ENCODE measurements at places on chromosomes 16 and 17.

DNA sequence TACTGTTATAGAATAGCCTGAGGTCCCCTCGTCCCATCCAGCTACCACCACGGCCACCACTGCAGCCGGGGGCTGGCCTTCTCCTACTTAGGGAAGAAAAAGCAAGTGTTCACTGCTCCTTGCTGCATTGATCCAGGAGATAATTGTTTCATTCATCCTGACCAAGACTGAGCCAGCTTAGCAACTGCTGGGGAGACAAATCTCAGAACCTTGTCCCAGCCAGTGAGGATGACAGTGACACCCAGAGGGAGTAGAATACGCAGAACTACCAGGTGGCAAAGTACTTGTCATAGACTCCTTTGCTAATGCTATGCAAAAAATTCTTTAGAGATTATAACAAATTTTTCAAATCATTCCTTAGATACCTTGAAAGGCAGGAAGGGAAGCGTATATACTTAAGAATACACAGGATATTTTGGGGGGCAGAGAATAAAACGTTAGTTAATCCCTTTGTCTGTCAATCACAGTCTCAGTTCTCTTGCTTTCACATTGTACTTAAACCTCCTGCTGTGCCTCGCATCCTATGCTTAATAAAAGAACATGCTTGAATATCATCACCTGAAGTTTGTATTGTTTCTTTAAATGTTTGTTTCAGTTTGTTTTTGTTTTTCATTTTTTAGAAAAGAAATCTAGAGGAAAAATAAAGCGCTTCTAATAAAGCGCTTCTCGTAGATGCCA lies 388.3 kb downstream of the MAF start:
- DNase-seq = no peak

- DNase-seq = no peak
These were observed 11.2 kb downstream of the PER1 start for GRCh38 chr17:8141045-8141444.

- no peak for DNase-seq
These were observed 22.5 kb downstream of the RAB11FIP4 start for GRCh38 chr17:31413874-31414549.

- no peak for DNase-seq
These were observed 5.8 kb downstream of the C16orf95 start for GRCh38 chr16:87311387-87311786.

DNA sequence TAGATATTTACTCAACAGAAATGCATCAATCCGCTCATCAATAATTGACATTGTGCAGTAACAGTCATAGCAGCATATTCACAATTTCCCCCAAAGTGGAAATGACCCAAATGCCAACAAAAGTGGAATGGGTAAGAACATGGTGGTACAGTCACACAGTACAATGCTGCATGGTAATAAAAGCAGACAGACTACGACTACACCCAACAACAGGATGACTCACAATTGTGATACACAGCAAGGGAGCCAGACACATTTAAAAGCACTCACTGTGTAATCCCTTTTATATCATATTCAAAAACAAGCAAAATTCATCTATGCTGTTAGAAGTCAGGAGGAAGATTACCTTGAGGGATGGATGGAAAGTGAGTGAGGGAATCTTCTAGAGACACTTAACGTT lies 76.5 kb upstream of the NUDT7 start:
- DNase-seq = no peak

DNA sequence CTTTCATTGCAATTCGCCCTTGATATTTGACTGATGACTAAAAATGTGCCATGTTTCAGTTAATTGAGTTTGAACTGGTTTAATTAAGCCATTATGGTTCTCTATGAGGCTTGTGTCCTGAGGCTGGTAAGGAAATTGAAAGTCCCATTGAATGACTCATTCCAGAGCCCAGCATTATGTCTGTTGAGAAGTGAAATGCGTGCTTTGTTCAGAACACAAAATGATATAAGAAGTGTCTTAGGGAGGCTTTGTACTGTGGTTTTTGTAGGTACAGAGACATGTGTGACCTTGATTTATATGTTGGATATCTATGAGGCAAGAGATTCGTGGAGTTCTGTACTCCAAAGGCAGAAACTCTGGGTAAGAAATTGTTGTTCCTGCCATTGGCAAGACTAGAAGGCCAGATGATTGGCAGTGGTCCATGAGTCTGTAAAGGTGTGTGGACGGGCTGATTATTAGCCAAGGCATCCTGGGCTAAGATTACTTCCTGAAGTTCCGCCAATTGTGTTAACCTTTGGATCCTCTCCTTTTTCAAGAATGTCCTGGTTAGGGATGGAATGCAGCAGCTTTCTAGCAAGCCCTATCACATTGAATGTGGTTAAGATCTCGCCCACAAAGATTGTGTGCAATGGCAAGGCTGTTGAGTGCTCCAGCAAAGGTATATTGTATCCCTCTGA lies 103.7 kb downstream of the NPIPB5 start:
- no peak for DNase-seq

GRCh38 chr17:700504-701094 lies 14.0 kb downstream of the VPS53 start:
- no peak for DNase-seq

DNA sequence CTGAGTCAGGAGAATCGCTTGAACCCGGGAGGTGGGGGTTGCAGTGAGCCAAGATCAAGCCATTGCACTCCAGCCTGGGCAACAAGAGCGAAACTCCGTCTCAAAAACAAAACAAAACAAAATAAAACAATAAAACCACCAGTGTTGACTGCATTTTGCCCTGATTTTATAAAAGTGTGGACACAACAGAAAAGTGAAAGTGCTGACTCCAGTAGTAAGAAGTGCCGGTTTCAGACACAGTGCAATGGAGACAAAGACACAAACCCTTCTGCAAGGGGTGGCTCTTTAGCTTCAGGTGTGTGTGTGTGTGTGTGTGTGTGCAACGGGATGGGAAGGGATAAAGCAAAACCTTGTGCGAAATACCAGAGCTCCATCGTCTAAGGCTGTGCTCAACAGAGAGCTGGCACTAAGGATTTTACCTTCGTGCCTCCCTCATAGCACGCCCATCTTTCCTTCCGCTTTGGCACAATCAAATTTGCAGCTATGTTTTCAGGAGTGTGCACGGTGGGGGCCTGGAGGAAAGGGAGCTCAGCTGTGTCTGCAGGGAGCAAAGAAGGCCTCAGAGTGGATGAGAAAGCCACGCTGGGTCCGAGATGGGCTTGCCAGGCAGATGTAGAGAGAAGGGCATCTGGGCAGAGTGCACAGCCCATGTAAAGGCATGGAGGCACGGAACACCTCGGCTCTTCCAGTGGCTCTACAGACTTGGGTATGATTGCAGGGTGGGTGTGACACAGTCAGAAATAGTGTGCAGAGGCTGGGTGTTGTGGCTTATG lies 15.5 kb downstream of the MXRA7 start:
- DNase-seq = no peak

DNA sequence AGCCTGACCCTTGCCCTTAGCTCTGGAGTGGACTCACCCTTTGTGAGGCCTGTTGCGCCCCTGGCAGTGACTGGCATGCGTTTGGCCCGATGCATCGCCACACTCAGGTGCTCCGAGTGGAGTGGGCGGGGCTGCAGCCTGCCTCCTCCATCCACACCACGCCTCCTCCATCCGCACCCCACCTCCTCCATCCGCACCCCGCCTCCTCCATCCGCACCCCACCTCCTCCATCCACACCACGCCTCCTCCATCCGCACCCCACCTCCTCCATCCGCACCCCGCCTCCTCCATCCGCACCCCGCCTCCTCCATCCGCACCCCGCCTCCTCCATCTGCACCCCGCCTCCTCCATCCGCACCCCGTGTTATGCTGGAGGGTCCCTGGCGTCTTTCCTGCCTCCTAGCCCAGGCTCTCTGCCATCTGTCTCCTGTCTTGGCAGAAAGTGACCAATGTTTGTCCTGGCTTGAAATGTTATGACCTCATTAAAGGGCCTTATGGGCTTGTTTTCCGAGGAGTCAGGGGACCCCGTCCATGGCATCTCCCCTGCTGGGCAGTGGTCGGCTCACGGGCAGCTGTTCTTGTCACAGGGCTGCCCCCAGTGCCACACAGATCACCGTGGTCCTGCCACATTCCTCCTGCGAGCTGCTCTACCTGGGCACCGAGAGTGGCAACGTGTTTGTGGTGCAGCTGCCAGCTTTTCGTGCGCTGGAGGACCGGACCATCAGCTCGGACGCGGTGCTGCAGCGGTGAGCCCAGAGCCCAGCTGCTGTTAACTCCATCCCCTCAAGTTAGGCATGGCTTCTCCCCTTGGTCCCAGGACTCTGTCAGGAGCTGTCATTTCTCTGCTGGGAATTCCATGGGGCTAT lies 28.7 kb upstream of the MYO15B start:
- no peak for DNase-seq

- no peak for DNase-seq
These were observed 1736.9 kb downstream of the TP53TG3F start for GRCh38 chr16:35196313-35196712.

GRCh38 chr16:3304370-3304769 lies 860 bp downstream of the TIGD7 start:
- no peak for DNase-seq

- no peak for DNase-seq
These were observed 114.6 kb downstream of the PITPNC1 start for GRCh38 chr17:67491681-67492024.

DNA sequence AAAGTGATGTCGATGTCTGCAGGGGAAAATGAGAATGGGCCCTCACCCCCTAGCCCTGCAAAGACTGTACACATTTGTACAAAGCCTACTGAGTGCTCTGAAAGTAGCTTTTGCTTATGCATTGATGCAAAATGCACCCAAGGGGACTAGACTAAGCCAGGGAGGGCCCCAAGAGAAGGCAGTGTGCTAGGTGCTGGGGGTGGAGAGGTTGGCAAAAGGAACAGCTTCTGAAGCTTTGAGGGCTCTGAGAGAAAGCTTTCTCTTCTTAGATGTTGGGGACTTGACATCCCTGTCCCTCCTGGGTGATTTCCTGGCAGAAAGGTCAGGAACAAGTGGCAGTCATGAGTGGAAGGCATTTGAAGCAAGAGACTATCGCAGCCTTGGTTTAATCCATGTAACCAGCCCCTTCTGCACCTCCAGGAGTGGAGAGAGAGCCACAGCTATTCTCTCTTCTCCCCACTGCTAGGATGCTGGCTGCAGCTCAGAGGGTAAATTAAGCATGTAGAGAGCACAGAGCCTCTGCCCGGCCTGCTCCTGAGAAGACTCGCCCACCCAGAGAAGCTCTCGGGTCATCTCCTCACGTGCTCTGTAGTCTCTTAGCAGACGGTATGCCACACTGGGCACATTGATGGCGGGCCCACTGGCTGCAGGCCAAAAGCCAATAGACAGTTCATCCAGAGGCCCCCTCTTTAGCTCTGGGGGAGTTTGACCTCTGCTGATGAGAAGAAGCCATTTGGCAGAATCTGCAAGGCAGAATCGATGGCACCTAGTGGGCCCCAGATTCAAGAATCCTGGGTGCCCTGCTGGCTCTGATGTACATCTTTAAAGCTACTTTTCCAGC lies 221.4 kb downstream of the MSI2 start:
- DNase-seq = no peak

DNA sequence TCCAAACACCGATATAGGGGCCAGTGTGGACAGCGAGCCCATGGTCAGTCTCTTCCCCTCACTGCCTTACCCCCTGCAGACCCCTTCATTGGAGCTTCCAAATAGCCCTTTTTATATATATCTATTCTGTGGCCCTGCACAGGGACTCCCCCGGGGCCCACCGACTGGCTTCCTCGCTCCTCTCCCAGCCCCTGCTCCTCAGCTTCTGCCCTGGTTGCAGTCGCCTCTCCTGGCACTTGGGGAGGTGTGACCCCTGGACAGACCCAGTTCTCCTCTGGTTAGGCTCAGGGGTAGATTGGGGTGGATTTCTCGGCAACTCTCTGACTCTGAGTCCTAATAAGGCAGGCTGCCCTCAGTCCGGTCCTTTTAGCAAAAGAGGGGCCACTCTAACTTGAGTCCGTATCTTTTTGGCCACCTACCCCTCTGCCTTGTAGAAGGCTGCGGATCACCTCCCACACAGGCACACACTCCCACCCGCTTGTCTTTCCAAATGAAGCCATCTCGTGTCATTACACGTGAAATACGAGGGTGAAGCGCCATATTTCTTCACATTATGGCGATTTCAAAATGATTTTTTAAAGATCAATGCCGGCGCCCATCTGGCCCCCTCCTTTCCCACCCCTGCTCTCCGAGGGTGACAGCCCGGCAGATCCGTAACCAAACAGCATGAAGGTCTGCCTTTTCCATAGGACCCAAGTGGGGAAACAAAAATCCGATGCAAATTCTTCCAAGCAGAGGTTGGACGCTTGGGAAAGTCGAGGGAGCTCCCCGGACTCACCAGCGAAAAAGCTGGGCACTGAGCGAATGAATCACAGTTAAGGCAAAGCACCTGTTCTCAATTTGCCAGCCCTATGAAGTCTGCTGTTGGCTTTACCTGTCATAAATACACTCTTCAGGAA lies 1.7 kb upstream of the HOXB9 start:
- DNase-seq = no peak

GRCh38 chr17:72282439-72283029 lies 161.7 kb downstream of the SOX9 start:
- DNase-seq = no peak

- DNase-seq = no peak
These were observed 12.0 kb downstream of the PRR11 start for GRCh38 chr17:59167571-59168001.

DNA sequence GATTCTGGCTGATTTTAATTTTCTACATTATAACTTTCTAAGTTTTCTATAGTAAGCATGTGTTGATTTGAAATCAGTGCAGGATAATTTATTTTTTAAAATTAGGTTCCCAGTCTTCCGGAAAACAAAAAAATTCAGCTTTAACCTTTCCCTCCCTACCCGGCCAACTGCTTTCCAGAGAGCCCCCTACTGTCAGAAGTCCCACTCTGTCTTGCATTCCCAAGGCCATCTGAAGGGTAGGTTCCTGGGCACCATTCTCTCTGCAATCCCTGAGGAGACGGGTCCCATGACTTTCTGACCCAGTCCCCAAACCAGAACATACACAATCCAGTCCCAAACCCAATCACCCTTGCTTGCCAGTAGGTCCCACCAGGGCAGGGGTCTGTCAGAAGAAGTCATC lies 200.3 kb downstream of the CYLD start:
- DNase-seq = no peak

DNA sequence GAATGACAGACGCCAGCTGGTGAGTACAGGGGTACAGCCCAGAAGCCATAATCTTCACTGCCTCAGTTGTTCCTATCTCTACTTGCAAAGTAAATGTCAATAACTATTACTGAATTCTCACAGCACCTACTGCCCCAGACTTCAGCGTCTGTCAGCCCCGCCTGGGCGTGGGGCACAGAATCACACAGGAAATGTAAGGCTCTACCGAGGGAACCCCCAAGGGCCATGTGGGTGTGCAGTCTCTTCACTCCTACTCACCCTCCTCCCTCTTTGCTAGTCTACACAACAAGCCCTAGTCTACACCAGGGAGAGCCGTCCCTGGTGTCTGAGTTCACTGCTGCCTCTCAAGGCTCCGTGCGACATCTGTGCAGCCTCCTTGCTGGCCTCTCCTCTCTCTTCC lies 4.5 kb downstream of the NPTX1 start:
- DNase-seq = no peak

All from activated T-helper 9 cell treated with anti-CD3 and anti-CD28 coated beads, Interleukin-2, amount 50 U/mL, for 16 hours (primary cell).